ENCODE measurements at places on chromosomes 1 and 21.
A peak's percentile ranks its signal among the peaks of the same experiment; 100 is the strongest.

GRCh38 chr1:183778568-183779433 is 26.1 kb upstream of the RGL1 start:
- peak; percentile 83 for DNase-seq

DNA sequence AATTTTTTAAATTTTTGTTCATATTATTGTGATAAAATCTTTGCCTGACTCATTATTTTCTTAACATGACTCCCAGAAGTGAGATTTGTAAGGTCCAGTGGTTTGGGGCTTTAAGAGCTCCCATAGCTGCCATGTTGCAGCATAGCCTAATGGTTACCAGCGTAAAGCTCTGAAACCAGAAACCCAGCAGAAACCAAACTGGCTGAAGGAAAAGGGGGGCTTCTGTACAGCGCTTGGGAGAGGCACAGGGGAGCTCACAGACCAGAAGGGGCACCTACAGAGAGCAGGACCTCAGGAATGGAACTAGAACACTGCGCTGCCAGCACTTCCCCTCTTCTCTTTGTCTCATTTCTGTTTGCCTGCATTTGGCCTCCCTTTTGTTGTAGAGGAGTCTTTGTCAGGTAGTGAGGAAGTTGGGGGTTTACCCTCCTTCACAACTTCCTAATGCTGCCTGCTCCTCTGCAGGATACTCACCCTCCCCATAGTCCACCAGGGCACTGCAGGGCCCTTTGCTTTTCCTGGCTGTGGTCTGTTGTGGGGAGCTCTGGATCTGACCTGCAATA is 2.6 kb upstream of the PYCR2 start:
- DNase-seq = no peak

- DNase-seq = no peak
These were observed 101.7 kb downstream of the NAV1 start for GRCh38 chr1:201640624-201641023.

GRCh38 chr1:150813028-150813707 is 5.1 kb upstream of the CTSK start:
- DNase-seq = peak; percentile 26

GRCh38 chr1:66182551-66183178 is 351.3 kb upstream of the SGIP1 start:
- DNase-seq = no peak

- DNase-seq = peak; percentile 51
These were observed 99.4 kb downstream of the KCNJ15 start for GRCh38 chr21:38355992-38356781.

DNA sequence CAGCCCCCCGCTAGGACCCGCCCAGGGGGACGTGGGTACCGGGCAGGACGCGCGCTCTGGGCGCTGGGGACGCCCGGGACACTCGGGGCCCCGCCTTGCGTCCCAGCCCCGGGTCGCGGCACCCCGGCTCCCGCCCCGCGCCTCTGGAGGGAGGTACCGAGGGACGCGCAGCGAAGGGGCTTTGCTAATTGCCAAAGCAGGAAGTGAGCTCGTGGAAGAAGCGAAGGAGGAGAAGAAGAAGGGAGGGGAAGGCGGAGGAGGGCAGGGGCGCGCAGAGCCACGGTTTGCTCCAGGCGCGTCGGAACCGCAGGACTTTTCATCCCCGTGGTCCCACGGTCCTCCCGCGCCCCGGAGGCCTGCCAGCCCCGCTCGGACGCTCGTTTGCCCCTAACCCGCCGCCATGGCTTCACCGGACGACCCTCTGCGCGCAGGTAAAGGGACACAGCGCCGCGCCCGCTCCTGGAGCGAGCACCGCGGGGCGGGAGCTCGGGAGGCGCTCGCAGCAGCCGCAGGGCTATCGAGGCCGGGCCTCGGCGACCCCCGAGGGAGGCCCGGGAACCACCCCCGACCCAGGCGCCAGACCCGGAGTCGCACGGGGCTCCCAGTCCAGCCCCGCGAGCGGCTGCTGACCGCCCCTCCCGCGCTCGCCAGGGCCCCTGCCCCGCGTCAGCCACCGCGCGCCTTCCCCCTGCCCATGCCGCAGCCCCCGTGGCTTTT is 1.3 kb downstream of the EDARADD start:
- no peak for DNase-seq

- no peak for DNase-seq
These were observed 4.3 kb upstream of the MIIP start for GRCh38 chr1:12015001-12015491.

- DNase-seq = no peak
These were observed 102.0 kb downstream of the FMN2 start for GRCh38 chr1:240193679-240194078.

DNA sequence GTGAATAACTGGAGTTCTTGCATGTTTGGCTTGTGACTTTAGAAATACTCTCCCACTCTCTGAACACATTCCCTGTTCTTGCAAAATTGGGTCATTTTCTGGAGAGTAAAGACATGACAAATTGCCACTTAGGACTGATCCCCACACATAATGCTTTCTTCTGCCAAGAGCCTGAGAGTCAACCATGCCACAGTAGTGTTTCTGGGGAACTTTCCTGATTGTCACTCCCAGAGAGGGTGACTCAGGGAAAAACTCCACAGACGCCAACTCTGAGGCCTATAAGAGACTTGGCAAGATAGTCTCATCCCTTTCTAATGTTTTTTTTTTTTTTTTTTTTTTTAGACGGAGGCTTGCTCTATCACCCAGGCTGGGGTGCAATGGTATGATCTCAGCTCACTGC is 157.8 kb downstream of the ATG4C start:
- DNase-seq = no peak

- DNase-seq = no peak
These were observed 51.9 kb upstream of the LPGAT1 start for GRCh38 chr1:211882381-211883004.

GRCh38 chr1:161958425-161958824 is 65.2 kb downstream of the OLFML2B start:
- peak; percentile 52 for DNase-seq

DNA sequence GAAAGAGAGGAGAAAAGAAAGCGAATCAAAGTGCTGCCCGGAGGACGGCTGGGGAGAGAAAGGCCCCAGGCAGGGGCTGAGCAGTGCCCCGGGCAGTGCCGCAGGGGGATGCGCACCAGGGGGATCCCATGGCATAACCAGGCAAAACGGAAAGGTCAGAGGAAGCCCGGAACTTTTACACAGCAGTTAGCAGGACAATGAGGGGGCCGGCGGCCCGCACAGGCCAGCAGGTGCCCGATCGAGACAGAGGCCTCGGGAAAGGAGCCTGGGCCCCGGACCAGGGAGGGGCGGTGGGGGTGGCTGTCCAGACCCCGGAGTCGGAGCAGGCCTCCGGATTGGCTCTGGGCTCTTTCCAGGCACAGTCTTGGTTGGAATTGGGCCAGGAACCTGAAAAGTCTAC is 86.8 kb downstream of the CASZ1 start:
- DNase-seq = no peak

- no peak for DNase-seq
These were observed 15.5 kb upstream of the ACTRT2 start for GRCh38 chr1:3005771-3006170.

DNA sequence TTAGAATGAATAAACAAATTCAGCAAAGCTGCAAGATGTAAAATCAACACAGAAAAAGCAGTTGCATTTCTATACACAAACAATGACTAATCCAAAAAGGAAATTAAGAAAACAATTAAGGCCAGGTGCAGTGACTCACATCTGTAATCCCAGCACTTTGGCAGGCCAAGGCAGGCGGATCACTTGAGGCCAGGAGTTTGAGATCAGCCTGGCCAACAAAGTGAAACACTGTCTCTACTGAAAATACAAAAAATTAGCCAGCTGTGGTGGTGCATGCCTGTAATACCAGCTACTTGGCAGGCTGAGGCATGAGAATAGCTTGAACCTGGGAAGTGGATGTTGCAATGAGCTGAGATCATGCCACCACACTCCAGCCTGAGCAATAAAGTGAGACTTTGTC is 22.3 kb downstream of the THEM4 start:
- no peak for DNase-seq

- peak; percentile 37 for DNase-seq
These were observed 13.1 kb downstream of the TRIM62 start for GRCh38 chr1:33168556-33169289.

Data from G401 (cell line).